ENCODE measurements at places on chromosomes 16 and 17. TPM values are rescaled to one million over a fixed set of nuclear protein-coding genes. Genes with fewer than 3 reads are reported as not detected.

- no peaks in the 10 kb centered on the region for H3K27me3 ChIP-seq
- peaks cover 3% of the 10 kb centered on the region for H3K4me1 ChIP-seq
Observed at GRCh38 chr17:74882517-74883240, 9.9 kb upstream of the FDXR start.

The LGALS9B gene
- not detected for total RNA-seq

The SLC25A39 gene
- 59.2 TPM for total RNA-seq

The TEX14 gene
- 0.19 TPM for total RNA-seq

- H3K27ac ChIP-seq: peak overlapping the region; percentile 95
- H3K4me1 ChIP-seq: peaks cover 42% of the 10 kb centered on the region
- no peak for DNase-seq
- no peaks in the 10 kb centered on the region for H3K36me3 ChIP-seq
Observed at GRCh38 chr17:7884581-7885366, 3.8 kb upstream of the CHD3 start.

The RPL26 gene
- total RNA-seq: 3,793 TPM

DNA sequence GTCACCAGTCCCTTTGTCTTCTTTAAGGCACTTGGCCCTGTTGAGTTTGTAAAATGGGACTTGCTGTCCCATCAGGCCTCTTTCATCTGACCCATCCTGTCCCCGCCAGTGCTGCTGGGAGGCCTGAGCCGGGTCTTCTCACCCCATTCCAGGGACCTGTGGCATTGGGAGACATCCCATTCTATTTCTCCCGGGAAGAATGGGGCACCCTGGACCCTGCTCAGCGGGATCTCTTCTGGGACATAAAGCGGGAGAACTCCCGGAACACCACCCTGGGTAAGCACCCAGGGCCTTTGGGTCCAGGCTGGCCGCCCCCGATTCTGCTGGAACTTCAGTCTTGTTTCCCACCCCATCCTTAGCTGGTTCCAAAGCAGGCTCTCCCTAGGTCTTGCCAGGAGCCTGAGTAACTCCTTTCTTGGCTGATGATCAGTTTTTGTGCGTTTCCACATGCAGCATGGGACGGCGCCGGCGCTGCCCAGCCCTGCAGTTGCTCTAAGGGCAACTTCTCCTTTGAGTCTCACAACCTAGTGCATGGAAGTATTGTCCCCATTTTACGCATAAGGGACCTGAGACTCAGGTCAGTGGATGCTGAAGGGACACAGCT lies 4.1 kb downstream of the ZNF213 start:
- H3K4me1 ChIP-seq: peaks cover 20% of the 10 kb centered on the region
- H3K36me3 ChIP-seq: peaks cover 53% of the 10 kb centered on the region
- H3K27me3 ChIP-seq: no peaks in the 10 kb centered on the region
- no peak overlapping the region for H3K4me3 ChIP-seq
- H3K27ac ChIP-seq: no peak overlapping the region

The MEIOC gene
- total RNA-seq: not detected

The GSDMA gene
- 0.11 TPM for total RNA-seq

GRCh38 chr17:74571621-74572270 lies 4.4 kb upstream of the CD300H start:
- no peaks in the 10 kb centered on the region for H3K36me3 ChIP-seq
- no peak overlapping the region for H3K4me3 ChIP-seq
- DNase-seq: no peak
- H3K4me1 ChIP-seq: no peaks in the 10 kb centered on the region
- no peak overlapping the region for H3K27ac ChIP-seq

The KRTAP4-9 gene
- total RNA-seq: not detected

DNA sequence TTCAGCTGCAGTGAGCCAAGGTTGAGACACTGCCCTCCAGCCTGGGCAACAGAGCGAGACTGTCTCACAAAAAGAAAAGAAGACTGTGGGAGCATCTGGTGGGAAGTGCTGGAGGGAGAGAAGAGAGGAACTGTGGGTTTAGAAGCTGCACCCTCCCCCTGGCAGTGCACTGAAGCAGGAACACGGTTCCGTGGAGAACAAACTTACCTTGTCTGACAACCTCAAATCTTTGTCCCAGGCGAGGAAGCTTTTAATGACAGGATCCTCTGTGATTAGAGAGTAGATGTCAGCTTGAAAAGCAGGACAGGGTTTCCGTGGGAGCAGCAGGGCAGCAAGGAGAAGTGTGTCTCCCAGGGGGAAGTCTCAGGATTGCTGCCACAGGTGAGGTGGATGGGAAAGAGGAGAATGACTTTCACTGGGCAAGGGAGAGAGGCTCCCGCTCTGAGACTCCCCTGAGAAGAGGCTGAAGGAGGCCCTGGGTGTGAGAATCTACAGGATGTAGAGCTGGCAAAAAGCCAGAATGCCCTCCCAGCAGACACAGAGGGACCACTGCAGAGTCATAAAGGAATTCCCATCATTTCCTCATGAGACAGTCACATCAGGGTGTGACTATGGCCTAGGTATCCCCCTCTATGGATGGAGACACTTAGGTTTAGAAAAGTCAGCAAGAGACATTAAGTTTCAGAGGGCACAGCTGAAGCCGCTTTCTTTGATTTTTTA lies 22.9 kb downstream of the PRR11 start:
- H3K27ac ChIP-seq: no peak overlapping the region
- no peaks in the 10 kb centered on the region for H3K27me3 ChIP-seq
- H3K4me3 ChIP-seq: no peak overlapping the region
- no peaks in the 10 kb centered on the region for H3K4me1 ChIP-seq

DNA sequence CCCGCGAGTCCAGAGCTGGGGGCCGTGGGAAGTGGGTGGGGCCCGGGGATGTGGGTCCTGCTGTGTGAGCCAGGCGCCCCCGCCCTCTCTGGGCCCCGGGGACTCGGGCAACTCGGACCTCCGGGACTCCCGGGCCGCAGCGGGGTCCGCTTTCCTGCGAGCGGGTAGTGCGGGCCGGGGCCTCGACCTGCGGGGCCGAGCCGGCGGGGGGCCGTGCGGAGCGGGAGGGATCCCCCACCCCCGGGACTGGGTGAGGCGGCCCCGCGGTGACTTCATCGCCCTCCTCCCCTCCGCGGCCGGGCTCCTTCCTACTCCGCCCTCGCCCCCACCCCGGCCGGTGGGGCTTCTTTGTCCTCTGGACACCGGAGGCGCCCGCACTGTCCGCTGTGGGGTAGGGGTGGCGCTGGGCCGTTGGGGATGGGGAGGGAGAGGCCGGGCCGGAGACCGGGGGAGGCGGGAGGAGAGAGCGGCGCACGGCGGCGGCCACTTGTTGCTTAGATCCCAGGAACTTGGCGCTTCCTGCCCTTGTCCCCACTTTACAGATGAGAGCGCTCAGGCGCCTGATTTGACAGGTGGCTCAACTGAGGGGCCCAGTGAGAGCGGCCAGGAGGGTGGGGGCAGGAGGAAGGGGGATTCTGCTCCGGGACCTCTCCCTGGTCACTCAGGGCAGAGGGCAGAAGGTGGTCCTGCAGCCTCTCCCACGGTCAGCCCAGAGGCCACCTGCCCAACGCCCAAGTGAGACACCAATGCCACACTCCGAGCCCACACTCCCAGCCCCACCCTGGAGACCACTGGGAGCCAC lies 874 bp downstream of the CMTM3 start:
- no peak for DNase-seq
- H3K4me3 ChIP-seq: peak overlapping the region; percentile 74
- no peaks in the 10 kb centered on the region for H3K27me3 ChIP-seq

GRCh38 chr17:17748179-17748578 lies 66.9 kb downstream of the RAI1 start:
- H3K36me3 ChIP-seq: no peaks in the 10 kb centered on the region
- peaks cover 78% of the 10 kb centered on the region for H3K4me1 ChIP-seq
- H3K4me3 ChIP-seq: no peak overlapping the region
- no peak for DNase-seq
- H3K27me3 ChIP-seq: no peaks in the 10 kb centered on the region
- H3K27ac ChIP-seq: no peak overlapping the region

DNA sequence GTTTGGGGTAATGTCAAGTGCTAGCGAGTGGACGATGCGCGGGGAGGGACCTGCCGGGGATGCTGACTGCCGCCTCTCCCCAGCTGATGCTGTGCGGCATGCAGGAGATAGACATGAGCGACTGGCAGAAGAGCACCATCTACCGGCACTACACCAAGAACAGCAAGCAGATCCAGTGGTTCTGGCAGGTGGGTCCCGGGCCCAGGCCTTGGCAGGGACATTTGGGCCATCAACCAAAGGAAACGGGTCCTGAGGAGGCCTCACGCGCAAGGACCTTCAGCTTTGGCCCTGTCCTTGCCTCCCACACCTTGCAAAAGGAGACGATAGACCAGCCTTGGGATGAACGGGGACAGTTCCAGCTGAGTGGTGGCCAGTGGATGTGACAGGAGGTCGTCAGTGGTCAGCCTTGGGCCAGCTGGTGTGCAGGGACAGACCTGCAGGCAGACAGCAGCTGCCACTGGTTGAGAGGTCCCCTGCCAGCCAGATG lies 13.6 kb upstream of the CLEC18A start:
- peaks cover 92% of the 10 kb centered on the region for H3K36me3 ChIP-seq
- no peak for DNase-seq
- H3K27me3 ChIP-seq: no peaks in the 10 kb centered on the region
- no peak overlapping the region for H3K4me3 ChIP-seq

The TP53TG3 gene
- not detected for total RNA-seq

- no peaks in the 10 kb centered on the region for H3K36me3 ChIP-seq
- H3K27me3 ChIP-seq: no peaks in the 10 kb centered on the region
- H3K4me3 ChIP-seq: no peak overlapping the region
- DNase-seq: no peak
- no peaks in the 10 kb centered on the region for H3K4me1 ChIP-seq
Observed at GRCh38 chr17:32803544-32803943, 73.4 kb downstream of the MYO1D start.

DNA sequence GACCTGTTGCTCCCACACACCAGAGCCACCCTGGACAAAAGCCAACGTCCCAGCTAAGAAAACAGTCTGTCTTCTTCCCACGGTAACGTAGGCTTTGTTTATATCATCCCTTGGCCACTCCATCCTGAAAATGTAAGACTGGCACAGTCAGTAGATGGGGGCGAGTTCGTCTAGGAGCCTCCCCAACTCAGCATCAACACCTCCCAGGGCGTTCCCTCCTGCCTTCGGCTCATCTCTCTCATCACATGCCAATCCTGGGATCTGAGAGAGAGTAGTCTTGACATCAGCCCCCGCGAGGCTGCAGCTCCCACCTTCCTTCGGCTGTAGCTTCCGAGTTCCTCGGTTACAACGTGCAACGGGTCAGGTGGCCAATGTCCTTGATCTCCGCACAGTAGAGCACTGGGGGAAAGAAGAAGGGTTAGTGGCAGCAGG lies 894 bp downstream of the RNF227 start:
- DNase-seq: no peak
- H3K36me3 ChIP-seq: peaks cover 16% of the 10 kb centered on the region
- H3K27me3 ChIP-seq: no peaks in the 10 kb centered on the region

- H3K4me3 ChIP-seq: no peak overlapping the region
- DNase-seq: no peak
- H3K4me1 ChIP-seq: no peaks in the 10 kb centered on the region
- H3K27me3 ChIP-seq: no peaks in the 10 kb centered on the region
Observed at GRCh38 chr17:82814834-82815233, 25.0 kb downstream of the ZNF750 start.

DNA sequence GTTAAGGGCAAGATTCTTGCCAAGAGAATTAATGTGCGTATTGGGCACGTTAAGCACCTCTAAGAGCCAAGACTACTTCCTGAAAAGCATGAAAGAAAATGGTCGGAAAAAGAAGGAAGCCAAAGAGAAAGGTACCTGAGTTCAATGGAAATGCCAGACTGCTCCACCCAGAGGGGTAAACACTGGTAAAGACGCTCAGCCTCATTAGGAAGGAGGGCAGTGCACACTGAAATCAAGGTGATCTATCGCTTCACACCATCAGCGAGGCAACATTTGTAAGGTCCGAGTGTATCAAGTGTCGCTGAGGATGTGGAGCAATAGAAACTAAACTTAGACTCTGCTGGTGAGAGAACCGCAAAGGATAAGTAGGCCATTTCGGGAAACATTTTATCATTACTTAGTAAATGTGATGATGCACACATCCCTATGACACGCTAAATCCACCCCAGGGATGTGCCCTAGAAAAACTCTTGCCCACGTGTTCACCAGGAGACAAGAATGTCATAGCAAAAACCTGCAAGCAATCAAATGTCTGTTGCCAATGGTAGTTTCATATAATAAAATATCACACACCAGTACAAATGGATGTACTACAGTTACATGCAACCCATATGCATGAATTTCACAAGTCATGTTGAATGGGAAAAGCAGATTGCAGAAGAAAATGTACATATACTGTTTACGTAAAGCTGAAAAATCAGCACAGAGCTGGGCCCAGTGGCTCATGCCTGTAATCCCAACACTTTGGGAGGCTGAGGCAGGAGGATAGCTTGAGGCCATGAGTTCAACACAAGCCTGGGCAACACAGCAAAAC lies 23.6 kb downstream of the CNTROB start:
- peak overlapping the region; percentile 33 for H3K27ac ChIP-seq
- H3K27me3 ChIP-seq: no peaks in the 10 kb centered on the region
- no peaks in the 10 kb centered on the region for H3K36me3 ChIP-seq
- no peak for DNase-seq
- peaks cover 19% of the 10 kb centered on the region for H3K4me1 ChIP-seq
- H3K4me3 ChIP-seq: no peak overlapping the region

DNA sequence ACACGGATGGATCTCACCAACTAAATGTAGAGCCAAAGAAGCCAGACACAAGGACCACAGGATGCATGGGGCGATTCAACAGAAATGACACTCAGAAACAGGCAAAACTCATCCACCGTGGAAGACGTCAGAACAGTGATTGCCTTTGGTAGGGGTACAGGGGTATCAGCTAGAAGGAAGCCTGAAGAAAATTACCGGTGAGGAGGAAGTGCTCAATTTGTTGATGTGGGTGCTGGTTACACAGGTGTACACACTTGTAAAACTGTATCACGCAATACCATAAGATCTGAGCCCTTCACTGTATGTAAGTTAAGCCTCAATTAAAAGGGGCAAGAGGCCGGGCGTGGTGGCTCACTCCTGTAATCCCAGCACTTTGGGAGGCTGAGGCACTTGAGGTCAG lies 226.1 kb downstream of the C16orf78 start:
- peaks cover 20% of the 10 kb centered on the region for H3K4me1 ChIP-seq
- DNase-seq: no peak
- H3K27me3 ChIP-seq: no peaks in the 10 kb centered on the region
- no peak overlapping the region for H3K4me3 ChIP-seq
- H3K27ac ChIP-seq: no peak overlapping the region
- H3K36me3 ChIP-seq: no peaks in the 10 kb centered on the region

GRCh38 chr16:27894386-27894785 lies 169.1 kb downstream of the GSG1L start:
- H3K27me3 ChIP-seq: no peaks in the 10 kb centered on the region
- no peaks in the 10 kb centered on the region for H3K36me3 ChIP-seq
- no peak for DNase-seq
- no peaks in the 10 kb centered on the region for H3K4me1 ChIP-seq
- H3K4me3 ChIP-seq: no peak overlapping the region
- H3K27ac ChIP-seq: no peak overlapping the region

DNA sequence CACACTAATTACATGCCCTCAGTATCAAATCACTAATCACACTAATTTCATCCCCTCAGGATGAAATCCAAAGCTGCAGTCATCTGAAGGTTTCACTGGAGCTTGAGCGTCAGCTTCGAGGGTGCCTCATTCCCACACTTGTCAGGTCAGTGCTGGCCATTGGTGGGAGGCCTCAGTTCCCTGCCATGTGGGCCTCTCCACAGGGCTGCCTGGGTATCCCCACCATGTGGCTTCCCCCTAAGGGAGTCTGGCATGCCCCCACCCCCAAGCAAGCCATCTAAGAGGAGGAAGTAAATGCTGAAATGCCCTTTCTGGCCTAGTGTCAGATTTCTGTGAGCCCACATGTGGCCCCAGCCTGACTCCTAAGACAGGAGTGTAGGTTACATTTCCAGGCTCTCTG lies 78.6 kb upstream of the CDH5 start:
- no peaks in the 10 kb centered on the region for H3K4me1 ChIP-seq
- H3K36me3 ChIP-seq: no peaks in the 10 kb centered on the region
- H3K27ac ChIP-seq: no peak overlapping the region
- H3K27me3 ChIP-seq: no peaks in the 10 kb centered on the region
- H3K4me3 ChIP-seq: no peak overlapping the region
